ENCODE measurements at places on chromosomes 2 and 18.

DNA sequence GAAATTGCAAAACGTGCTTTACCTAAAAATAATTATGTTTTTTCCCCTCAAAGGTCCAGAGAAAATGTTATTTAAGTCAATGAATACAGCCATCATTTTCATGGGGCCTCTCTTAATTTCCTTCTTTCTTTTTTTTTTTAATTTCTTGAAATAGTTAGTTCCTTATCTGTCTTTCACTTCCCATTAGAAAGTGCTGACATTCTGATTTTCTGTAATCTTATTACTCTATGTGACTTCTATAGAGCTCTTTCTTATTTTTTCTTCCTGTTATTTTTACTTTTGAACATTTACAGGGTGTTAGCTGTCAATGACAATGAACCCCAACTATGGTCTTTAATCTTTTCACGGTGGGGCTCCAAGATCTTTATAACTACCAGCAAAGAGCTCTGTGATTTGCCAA lies 30.0 kb downstream of the CTLA4 start:
- H3K27ac ChIP-seq = no peak overlapping the region
- no peaks in the 10 kb centered on the region for H3K36me3 ChIP-seq
- no peaks in the 10 kb centered on the region for H3K4me1 ChIP-seq
- no peaks in the 10 kb centered on the region for H3K27me3 ChIP-seq
- H3K4me3 ChIP-seq = no peak overlapping the region
- DNase-seq = no peak

GRCh38 chr2:121094101-121094500 lies 190.9 kb downstream of the TFCP2L1 start:
- no peak overlapping the region for H3K27ac ChIP-seq
- no peak for DNase-seq
- no peaks in the 10 kb centered on the region for H3K36me3 ChIP-seq
- H3K27me3 ChIP-seq = no peaks in the 10 kb centered on the region

DNA sequence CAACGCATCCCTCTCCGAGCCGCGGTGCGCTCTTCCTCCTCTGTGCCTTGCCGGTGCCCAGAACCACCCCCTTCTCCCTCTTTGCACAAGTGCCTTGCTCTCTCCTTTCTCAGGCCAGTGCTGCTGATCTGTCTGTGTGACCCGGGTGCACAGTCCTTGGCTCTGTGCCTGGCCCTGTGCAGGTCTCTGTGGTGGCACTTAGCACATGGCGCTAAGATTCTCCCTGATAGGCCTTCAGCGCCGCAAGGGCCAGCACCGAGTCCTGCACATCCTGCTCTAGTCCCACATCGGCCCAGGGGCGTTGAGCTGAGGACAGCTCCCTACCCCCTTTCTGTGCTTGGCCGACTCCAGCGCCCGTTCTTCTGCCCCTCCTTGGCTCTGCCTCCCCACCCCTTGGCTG lies 136.1 kb downstream of the NEDD4L start:
- no peak overlapping the region for H3K27ac ChIP-seq
- no peak for DNase-seq
- no peak overlapping the region for H3K4me3 ChIP-seq
- peaks cover 6% of the 10 kb centered on the region for H3K4me1 ChIP-seq

DNA sequence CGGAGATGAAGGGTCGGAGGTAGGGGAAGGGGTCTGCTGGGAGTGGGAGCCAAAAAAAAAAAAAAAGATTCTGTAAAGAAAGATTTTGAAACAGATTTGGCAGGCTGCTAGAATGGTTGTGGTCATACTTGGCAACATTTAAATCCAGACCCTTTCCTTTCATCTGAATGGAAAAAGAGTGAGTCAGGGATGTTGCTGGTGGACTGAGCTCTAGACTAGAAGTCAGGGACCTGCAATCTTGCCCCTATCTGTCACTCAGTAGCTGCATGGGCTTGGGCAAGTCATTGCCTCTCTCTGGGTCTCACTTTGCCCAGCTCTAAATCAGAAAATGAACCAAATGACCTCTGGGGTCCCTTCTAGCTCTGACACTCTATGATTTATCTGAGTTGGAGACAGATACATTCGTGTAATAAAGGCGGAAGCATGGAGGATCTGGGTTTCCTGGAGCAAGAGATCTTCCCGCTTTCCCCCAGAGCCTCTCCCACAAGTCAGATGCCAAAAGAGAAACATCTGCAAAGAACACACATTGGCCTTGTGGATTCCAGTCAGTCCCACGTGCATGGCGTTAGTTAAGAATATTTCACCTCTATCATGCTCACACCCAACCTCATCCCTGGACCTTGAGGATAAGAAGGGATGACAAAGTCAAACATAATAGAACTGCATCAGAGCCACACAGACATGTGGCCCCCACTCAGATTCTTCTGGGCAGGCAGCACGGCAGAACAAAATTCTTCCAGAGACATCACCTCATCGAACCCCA lies 58.5 kb downstream of the ADD2 start:
- H3K27ac ChIP-seq = no peak overlapping the region
- DNase-seq = no peak
